ENCODE measurements at places on chromosomes 3 and 15.

DNA sequence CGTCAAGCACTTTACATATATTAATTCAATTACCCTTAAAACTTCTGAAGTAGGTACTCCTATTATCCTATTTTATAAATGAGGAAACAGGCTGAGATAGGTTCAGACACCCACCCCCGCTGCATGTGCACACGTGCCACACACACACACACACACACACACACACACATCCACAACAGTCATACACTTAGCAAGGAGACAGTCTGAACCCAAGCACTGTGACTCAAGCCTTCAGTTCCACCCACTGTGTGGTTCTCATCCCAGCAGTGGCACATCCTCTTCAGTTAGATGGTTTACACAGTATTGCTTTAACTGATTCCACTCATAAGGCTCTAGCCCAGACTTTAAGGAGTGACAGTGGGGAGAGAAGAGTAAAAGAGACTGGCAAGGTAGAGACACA, 91.1 kb upstream of the FGF7 start:
- DNase-seq = no peak

DNA sequence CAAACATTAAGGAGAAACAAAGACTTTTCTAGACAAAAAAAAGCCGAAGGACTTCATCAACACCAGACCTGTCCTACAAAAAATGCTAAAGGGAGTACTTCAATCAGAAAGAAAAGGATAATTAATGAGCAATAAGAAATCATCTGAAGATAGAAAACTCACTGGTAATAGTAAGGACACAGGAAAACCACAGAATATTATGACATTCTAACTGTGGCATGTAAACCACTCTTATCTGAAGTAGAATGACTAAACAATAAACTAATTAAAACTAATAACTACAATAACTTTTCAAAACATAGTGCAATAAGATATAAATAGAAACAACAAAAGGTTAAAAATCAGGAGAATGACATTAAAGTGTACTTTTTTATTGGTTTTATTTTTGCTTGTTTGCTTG, 584.5 kb upstream of the CCDC54 start:
- no peak for DNase-seq

DNA sequence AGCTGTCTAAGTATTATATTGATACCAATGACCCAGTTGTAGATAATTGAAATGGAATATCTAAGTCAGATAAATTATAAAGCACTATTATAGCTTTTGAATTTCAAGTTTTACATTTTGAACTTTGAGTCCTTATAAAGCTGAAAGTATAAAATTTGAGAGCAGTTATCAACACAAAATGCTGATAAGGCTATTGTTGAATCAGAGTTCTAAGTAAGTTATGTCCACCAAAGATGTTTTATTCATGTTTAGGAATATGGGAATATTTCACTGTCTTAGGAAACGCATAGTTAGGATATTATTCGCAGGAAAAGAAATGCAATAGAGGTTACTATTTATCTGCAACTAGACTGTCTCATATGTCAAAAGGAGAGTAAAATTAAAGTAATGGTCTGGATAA, 29.4 kb downstream of the ZPLD1 start:
- no peak for DNase-seq

DNA sequence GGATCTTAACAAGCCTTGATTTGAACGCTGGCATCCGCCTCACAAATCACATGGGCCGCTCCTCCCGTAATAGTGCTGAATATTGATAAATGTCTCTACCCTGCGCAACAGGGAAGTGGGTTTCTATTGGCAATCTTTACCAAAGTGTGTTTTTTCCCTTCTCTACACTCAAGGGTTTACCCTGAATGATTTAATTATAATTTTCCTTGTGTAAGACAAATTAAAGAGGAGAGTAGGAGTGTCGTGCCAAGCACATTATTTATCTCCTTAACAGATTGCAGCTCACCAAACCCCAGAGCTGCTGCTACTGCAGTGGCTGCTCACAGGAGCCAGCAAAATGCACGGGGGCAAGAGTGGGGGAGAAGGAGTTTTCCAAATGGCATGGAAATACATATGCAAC, 545.8 kb downstream of the FOXP1 start:
- no peak for DNase-seq

- no peak for DNase-seq
Measured at GRCh38 chr15:27410996-27411605, 440.1 kb downstream of the GABRG3 start.

DNA sequence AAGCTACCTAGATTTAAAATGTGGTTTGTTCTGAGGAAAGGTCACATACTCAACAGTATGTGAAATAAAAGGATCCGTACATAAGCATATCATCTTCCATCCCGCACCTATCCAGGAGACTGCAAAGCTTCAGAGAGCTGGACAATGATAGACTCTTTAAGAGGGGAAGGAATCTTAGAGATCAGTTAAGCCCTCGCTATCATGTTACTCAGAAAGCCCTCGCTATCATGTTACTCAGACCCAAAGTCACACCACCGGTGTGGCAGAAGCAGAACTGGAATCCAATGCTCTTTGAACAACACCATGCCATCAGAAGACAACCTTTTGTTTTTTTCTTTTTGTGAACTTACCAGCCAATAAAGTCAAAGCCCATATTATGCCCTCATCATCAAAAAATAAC, 5.8 kb downstream of the ANO10 start:
- DNase-seq = no peak

DNA sequence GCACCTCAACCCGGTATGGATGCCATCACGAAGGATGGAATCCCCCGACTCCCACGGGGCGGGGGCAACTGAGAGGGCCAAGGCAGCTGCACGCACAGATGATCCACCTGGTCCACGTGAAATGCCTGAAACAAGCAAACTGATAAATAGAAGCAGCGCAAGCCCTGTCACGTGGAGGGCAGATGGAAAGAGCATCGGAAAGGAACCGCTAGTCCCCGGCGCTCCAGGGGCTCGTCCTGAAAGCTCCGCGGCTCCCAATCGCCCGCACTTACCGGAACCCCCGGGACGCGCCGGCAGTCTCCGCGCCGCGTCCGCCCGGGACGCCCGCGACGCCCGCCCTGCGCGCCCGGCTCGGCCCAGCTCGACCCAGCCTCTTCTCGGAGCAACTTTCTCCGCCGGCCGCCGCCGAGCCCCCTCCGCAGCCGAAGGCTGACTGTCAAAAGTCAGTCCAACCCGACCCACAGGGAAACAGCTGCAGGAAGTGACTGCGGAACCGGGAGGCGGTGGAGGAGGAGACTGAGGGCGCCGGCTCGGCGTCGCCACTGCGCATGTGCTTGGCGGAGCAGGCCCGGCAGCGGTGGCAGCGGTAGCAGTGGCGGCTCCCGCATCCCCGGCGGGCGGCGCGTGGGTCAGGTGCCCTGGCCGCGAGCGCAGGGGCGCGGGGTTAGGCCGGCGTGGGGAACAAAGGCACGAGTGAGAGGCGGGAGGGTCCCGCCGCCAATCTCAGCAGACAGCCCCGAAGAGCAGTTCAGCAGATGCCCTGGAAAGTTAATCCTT, at the start of gene ZMAT3:
TSS of gene ZMAT3 (minus strand) at position 487 of the 777 bp plus-strand sequence. CDS start 4,057 bp downstream, outside the sequence.
- DNase-seq = peak; percentile 88

DNA sequence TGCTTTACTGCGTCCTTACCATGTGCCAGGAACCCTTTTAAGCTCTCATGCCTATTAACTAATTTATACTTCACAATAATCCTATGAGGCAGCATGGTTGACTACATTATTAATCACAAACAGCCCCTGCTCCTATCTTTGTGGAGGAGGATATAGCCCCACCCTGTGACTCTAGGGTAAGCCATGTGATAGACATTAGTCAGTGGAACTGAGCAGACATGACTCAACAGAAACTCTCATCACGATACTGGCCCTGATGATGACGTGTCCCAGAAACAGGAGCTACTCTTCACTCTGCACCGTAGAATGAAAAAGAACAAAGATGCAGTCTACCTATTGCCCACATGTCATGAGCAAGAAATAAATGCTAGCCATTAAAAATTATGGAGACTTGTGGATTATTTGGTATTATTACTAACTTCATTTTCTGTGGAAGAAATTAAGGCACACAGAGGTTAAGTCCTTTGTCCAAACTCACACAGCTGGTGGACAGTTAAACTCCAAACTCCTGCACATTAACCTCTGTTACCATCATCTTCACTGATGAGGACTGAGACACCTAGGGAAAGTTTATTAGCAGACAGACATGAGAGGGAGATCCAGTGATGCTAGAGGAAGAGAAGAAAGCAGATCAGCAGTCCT, 51.2 kb downstream of the CFAP20DC start:
- DNase-seq = no peak

All from CD4-positive, alpha-beta T cell treated with Interleukin-1 beta for 1 hour (primary cell).